ENCODE measurements at places on chromosomes 1 and 21. TPM values are rescaled to one million over a fixed set of nuclear protein-coding genes. Genes with fewer than 3 reads are reported as not detected.

The SLFNL1 gene
- total RNA-seq, result 0.59 TPM

DNA sequence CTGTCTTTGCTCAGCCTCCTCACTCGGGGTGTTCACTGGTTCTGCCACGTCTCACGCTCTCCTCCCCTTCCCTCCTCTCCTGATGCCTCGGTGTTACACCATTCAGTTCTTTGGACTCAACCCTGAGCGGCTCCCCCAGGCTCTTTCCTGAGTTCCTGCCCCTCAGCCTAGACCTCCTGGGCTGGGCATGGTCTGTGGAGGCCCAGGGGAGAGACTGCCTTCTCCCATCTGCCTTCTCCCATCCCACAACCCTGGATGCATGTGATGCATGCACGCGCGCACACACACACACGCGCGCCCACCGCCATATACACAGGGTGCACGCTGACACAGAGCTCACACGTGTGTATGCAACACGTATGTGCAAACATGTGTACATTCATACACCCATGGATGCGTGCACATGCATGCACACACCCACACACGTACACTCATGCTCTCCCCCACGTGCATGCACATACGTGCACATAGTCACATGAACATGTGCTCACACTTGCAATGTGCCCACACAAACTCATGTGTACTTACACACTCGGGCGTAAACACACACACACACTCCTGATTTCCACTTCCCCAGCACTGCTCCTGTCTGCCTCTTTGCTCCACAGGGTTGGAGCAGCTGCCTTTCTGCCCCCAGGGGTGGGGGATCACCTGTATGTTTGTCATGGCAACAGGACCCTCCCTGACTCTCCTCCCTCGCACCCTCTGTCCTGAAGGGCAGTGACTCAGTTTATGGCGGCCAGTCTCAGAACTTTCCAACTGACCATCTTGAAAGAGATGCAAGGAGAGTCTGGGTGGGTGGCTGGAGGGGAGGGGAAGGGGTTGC, 59.0 kb downstream of the HUNK start:
- H3K36me3 ChIP-seq, result no peaks in the 10 kb centered on the region
- H3K4me1 ChIP-seq, result no peaks in the 10 kb centered on the region
- H3K27ac ChIP-seq, result no peak overlapping the region

The PSMB2 gene
- 30.4 TPM for total RNA-seq

- no peak overlapping the region for H3K27ac ChIP-seq
- no peaks in the 10 kb centered on the region for H3K36me3 ChIP-seq
- H3K4me3 ChIP-seq, result no peak overlapping the region
These were observed 163.3 kb downstream of the RHOU start for GRCh38 chr1:228898582-228898992.

DNA sequence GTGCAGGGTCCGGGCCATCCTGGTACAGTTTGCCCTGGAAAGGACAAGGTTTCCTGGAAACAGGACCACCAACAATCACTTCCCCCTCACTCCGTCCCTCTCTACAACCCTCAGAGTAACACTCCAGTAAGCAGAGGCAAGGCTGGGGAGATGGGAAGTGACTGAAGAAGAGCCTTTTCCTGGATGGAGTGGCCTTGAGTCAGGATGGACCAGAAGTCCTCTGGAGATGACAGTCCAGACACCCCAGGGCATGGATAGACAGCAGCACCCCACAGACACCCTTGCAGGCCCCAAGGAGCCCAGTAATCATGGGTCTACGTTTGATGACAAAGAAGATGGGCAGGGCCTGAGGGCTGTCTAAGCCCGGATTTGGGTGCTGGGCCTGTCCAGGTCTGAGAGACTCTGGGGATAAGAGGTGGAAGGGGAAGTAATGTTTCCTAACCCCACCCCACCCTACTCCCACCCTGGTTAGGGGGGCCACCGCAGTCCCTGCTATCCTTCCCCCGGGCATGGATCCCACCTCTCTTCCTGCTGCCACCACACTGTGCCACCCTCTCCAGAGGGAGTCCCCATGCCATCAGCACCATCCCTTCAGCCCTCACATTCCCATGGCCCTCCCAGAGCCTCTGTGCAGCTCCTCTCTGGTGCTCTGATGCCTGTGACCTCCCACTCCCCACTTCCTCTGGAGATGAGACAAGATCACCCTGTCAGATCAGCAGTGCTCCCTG, 7.2 kb upstream of the S100A8 start:
- no peaks in the 10 kb centered on the region for H3K27me3 ChIP-seq
- no peak overlapping the region for H3K27ac ChIP-seq
- DNase-seq, result peak; percentile 48
- H3K4me1 ChIP-seq, result no peaks in the 10 kb centered on the region

DNA sequence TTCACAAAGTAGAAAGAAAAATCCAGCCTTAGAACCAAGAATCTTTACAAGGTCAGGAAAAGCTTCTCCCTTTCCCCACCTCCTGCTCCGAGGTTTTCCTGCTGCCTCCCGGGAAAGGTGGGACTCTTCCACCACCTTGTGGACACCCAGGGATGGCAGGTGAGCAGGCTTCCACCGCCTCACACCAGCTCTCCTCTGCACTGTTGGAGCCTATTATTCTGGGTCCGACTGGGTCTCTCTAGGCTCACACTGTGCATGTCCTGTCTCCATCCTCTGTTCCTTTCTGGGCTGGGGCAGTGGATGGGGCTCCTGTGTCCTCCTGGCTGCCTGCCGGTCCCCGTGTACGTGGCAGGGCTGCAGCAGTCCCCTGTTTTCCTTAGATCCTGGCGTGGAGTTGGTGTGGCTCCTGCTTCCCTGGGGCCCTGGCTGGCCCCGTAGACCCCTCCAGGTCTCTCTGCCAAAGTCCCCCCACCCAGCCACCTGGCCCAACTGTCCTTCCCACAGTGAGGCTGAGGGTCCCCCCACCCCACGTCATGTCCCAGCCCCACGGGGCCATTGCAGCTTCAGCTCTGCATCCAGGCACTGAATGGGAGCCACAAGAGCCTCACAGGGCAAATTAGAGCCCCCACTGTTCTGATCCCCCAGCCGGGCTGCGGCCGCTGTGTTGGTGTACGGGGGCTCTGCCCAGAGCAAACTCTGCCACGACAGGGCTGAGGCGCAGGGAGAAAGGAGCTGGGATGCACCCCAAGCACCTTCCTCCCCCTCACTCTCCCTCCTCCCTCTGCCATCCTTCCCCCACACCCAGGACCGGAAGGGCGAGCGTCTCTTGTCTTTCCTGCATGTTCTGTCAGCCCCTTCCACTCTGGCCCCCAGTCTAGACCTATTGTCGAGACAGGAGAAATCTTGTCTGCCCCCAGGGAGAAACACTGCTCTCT, 3.3 kb upstream of the SLC45A1 start:
- H3K27ac ChIP-seq, result no peak overlapping the region
- DNase-seq, result peak; percentile 76
- H3K4me1 ChIP-seq, result peaks cover 35% of the 10 kb centered on the region
- H3K27me3 ChIP-seq, result no peaks in the 10 kb centered on the region
- no peaks in the 10 kb centered on the region for H3K36me3 ChIP-seq

All from right atrium auricular region (tissue), 2 donors.